Activated CD8-positive, alpha-beta T cell treated with anti-CD3 and anti-CD28 coated beads for 36 hours (primary cell): ENCODE measurements at places on chromosomes 5 and 9. TPM values are rescaled to one million over a fixed set of nuclear protein-coding genes. Genes with fewer than 3 reads are reported as not detected.

DNA sequence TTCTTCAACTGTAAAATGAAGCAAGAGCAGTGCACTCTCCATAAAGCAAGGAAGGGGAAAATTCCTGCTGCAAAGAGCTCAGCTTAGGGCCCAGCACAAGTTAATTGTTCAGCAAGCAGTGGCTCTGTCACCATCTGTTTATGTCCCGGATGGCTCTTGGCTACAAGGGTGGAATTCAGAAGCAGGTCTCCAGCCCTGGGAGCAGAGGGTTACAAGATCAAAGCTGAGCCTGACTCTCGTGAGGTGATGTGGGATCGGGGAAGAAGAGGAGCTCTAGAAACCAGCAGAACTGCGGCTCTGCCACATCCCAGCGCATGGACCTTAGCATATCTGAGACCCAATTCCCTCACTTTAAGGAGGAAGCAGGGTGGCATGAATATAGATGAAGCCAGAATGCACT, 25.2 kb upstream of the OLFM1 start:
- no peak for DNase-seq

DNA sequence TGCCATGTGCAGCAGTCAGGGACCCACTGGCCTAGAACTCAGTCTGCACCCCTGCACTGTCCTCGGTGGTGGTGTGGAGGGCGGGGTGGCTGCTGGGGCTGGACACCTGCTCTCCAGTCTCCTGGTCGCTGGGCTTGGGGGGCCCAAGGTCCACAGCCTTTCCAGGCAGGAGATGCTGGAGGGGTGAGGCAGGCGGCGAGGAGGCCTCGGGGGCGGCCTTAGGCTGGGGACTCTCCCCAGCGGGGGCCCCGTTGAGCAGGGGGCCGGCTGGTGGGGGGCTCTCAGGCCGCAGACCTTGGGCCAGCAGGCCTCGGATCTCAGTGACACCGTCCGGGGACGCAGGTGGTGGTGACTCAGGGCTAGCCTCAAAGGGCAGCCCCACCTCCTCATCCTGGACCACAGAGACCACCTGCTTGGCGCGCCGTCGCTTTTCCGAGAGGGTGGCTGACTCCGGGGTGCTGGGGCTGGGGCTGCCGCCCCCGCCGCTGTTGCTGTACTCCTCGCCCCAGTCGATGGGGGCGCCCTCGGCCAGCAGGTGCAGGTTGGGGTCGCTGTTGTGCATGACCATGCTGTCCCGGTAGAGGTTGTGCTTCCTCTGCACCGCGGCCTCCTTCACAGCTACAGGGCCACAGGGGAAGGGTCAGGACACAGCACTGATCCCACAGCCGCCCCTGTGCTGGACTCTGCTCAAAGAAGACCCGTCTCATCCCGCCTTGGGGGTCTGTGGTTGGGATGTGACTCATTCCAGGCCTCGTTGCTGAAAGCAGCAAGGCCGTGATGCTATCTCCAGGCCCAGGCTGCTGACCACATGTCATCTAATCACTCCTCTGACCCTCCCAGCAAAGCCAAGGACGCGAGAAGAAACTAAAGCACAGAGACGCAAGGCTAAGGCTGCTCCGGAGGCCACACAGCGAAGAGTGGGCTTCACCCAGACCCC, 55.8 kb downstream of the LRSAM1 start:
- no peak for DNase-seq

DNA sequence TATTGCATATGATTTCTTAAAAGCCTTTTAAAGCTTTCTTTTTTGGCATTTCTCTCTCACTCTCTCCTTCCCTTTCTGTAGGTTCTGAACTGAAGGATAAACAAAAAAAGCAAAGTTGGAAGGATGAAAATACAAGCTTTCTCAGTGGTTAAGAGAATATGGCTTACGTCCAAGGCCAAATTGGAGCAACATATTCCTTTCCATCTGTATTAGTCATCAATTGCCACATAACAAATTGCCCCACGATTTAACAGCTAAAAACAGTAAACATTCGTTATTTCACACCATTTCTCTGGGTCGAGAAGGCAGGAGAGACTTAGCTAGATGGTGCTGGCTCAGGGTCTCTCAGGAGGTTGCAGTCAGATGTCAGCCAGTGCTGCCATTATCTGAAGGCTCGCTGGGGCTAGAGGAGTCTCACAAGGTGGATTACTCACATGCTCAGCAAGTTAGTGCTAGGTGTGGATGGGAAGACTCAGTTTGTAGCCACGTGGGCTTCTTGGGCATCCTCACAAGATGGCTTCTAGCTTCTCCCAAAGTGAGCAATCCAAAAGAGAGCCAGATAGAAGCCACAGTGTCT, 2.0 kb upstream of the ROR2 start:
- DNase-seq = no peak

- no peak for DNase-seq
These were observed 509.8 kb downstream of the EBF1 start for GRCh38 chr5:158589939-158590338.

GRCh38 chr9:19441730-19442129, 32.9 kb downstream of the ACER2 start:
- no peak for DNase-seq

Gene SLC45A2
- total RNA-seq = not detected

Gene CRB2
- not detected for total RNA-seq

Gene ACER2
- 1.2 TPM for total RNA-seq
